Left colon (tissue), 2 donors: ENCODE measurements at places on chromosomes 13 and 19.

DNA sequence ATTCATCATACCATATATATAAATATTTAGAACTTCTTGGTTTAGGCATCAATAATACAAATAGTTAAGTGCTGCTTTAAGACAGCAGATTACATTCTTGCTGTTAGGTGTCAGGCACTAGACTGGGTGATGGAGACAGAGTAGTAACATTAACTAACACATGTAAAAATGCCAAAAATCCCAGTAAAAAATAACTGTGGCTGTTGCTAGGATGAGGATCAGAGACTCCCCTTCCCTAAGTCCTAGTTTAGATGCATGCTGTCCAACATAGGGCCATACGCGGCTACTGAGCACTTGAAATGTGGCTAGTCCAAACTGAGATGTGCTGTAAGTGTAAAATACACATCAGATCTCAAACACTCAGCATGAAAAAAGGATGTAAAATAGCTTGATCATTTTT is 94.7 kb downstream of the CDADC1 start:
- no peak for DNase-seq

- no peak for DNase-seq
Measured at GRCh38 chr13:114025405-114025713, 51.5 kb upstream of the C13orf46 start.

DNA sequence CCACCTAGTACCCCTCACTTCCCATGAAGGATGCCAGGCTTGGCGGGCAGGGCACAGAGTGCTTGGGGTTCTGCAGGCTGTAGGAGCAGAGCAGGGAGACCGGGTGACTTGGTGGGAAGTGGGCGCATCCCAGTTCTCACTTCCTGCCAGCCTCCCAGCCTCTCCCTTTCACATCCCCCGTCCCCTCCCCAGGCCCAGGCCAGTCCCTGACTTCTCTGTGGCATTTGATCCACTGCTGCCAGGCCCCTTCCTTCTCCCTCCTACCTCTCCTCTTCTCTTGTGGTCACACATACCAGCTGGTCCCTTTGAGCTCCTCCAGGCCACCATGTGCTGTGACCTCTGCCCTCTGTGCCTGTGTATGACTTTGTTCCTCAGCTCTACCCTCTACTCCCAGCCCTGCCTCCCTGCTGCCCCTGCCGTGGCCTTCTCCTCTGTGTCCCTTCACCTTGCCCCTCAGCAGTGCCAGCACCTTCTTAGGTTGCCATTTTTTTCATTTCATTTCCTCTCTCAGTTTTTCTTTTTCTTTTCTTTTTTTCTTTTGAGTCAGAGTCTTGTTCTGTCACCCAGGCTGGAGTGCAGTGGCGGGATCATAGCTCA is 19.5 kb downstream of the MYO1F start:
- DNase-seq: no peak

GRCh38 chr13:74633734-74634133 is 499.5 kb upstream of the KLF12 start:
- no peak for DNase-seq
